Endothelial cell of umbilical vein (primary cell): ENCODE measurements at places on chromosomes 6 and 20. TPM values are rescaled to one million over a fixed set of nuclear protein-coding genes. Genes with fewer than 3 reads are reported as not detected.

Gene HAO1
- not detected in 2 replicates for polyA plus RNA-seq

- peak; percentile 40 for DNase-seq
These were observed 2.9 kb upstream of the RAB22A start for GRCh38 chr20:58306421-58307261.

- no peak for DNase-seq
These were observed 36.9 kb downstream of the EYA4 start for GRCh38 chr6:133277900-133278545.

Gene LRRC73
- polyA plus RNA-seq = 0.11 and 0.14 TPM in 2 replicates

Gene CNKSR3
- polyA plus RNA-seq = 2.3 TPM in 2 replicates

DNA sequence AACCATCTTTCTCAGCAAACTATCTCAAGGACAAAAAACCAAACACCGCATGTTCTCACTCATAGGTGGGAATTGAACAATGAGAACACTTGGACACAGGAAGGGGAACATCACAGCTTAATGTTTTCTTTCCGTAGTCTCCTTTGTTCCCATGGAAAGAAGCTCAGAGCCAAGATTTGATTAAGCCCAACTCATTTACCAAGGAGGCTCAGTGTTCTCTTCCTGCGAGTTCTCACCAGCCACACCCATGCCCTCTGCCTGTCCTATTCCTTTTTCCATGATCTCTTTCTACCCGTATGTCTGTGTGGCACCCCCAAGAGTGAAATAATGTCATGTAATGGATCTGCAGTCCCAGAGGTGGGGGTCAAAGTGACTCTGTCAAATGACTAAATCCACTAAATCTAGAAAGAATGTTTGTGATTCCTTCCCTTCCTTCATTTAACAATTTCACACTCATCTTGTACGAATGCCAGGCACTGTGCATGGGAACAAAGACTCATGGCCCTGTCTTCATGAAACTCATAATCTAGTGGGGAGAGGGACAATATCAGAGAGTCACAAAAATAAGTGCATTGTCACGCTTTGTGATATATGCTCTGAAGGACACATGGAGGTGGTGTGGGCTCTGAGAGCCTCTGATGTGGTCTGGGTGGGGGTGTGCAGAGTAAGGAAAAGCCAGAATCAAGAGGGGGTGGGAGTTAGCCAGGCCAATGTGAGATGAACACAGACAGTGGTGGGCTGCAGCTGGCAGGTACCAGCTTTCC is 292.1 kb downstream of the CDC5L start:
- DNase-seq = no peak

DNA sequence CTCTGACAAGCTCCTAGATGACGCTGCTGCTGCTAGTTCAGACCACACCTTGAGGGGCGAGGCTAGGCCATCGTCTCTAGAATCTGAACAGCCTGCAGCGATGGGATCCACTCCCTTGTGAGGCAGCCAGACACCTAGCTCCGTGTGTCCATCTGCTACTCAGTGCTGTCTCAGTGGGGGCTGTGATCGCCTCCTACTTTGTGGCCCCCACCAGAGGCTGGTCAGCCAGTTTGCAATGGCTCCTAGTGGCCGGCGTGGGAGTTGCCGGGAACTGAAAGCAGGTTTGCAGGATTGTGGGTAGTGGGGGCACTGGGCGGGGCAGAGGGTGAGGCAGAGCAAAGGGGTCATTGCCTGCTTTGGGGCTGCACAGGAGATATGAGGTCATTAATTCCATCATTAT is 2.8 kb downstream of the CCN5 start:
- DNase-seq = no peak

Gene WFDC12
- not detected in 2 replicates for polyA plus RNA-seq

Gene SEL1L2
- not detected in 2 replicates for polyA plus RNA-seq

- peak; percentile 55 for DNase-seq
These were observed 251.9 kb upstream of the IRAK1BP1 start for GRCh38 chr6:78615430-78615904.

Gene SMOC2
- not detected in 2 replicates for polyA plus RNA-seq

DNA sequence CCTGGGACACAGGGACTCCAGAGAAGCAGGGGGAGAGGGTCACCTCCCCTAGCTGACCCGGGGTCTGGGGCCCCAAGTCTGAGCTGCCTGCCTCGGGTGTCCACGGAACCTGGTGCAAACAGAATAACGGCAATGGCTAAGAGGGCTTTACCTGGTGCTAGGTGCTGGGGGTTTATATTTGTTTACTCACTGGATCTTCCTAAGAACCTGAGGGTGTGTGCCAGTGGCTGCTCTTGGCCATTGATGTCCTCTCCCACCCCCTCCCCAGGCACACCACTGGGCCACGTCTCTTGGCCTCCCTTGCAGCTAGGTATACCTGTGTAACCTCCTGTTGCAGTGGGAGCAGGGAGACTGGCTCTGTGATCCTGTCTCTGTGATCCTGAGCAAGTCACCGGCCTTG is 157.9 kb upstream of the MLN start:
- no peak for DNase-seq

- DNase-seq = peak; percentile 76
These were observed 66.7 kb upstream of the TIAM2 start for GRCh38 chr6:154928325-154928922.

Gene ESR1
- polyA plus RNA-seq = 0.01 TPM in 1 of 2 replicates, not detected in the other
